ENCODE measurements at places on chromosomes 13 and 19.

- DNase-seq: no peak
These were observed 200.8 kb downstream of the RGCC start for GRCh38 chr13:41658057-41658661.

DNA sequence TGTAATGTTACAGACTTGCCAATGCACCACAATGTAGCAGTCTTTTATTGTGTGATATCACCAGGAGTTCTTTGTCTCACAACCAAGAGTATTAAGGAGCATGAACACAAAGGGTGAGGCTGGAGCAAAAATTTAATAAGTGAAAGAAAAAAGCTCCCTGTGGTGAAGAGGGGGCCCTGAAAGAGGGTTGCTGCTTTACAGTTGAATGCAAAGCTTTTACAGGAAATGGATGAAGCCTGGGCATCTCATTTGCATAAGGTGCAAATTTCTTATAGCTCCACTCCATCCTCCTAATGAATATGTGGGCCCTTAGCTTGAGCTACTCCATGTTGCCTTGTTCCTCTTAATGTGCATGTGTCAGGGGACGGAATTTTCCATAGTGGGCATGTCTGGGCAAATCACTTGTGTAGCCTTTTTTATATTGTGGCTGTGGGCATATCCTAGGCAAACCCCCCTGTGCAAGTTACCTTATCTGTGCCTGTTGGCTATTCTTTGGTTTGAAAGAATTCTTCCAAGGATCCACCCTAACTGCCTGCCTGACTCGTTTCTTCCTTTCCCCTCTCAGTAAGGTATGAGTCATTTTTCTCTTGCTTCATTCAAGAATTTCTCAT is 45.3 kb upstream of the TRPC4 start:
- DNase-seq: no peak

DNA sequence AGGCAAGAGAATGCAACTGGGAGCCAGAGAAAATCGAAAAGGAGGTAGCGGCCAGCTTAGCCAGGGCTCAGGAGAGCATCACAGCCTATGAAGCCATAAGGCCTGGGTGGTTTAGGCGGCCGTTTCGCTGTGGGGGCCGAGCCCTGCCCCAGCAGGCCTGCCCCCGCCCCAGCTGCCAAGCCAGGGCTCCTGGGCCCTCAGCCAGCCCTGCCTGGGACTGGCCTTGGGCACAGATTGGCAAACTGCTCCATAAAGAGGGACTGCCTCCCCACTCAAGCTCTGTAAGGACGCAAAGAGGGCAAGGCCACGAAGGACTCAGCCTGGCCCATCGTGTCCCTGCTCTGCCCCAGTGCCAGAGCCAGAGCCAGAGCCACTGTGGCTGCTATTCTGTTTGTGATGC is 10.2 kb downstream of the ZNF653 start:
- DNase-seq: no peak

GRCh38 chr19:39303373-39304184 is 7.4 kb downstream of the IFNL1 start:
- DNase-seq: no peak

GRCh38 chr13:105537113-105537512 is 998.3 kb downstream of the EFNB2 start:
- DNase-seq: no peak

- no peak for DNase-seq
These were observed 1.3 kb downstream of the HNRNPL start for GRCh38 chr19:38848299-38849146.

- no peak for DNase-seq
These were observed 150.7 kb upstream of the SOX1 start for GRCh38 chr13:111916201-111916600.

- DNase-seq: no peak
These were observed 77.3 kb upstream of the KL start for GRCh38 chr13:32938907-32939306.

DNA sequence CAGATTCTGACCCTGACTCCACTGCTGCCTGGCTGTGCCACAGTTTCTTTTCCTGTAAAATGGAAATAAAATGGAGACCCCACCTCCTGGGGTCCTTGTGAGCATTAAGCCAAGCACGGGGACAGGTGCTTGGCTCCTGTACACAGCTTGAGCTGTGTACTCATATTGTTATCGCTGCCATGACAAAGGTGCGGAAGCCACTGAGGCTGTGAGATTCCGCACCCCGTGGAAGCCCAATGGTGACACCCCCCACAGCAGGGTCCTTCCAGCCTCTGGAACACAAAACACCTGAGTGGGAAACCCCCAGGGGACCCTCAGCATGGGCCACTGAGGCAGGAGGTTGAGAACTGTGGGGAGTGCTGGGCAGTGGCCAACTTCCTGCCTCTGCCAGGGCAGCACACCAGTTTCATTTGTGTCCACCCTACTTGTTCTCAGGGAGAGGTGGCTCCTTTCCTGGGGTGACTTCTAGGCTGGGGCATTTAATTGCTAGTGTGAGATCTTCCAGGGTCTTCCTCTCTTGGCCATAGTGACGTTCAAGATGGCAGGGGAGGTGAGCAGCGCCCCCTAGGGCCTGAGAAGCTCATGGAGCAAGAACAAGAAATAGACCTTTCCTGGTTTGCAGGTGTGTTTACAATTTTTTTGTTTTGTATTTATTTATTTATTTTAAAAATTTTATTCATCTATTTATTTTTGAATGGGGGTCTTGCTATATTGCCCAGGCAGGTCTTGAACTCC is 5.4 kb upstream of the JSRP1 start:
- no peak for DNase-seq

GRCh38 chr13:95541308-95541707 is 11.2 kb upstream of the CLDN10 start:
- DNase-seq: no peak

DNA sequence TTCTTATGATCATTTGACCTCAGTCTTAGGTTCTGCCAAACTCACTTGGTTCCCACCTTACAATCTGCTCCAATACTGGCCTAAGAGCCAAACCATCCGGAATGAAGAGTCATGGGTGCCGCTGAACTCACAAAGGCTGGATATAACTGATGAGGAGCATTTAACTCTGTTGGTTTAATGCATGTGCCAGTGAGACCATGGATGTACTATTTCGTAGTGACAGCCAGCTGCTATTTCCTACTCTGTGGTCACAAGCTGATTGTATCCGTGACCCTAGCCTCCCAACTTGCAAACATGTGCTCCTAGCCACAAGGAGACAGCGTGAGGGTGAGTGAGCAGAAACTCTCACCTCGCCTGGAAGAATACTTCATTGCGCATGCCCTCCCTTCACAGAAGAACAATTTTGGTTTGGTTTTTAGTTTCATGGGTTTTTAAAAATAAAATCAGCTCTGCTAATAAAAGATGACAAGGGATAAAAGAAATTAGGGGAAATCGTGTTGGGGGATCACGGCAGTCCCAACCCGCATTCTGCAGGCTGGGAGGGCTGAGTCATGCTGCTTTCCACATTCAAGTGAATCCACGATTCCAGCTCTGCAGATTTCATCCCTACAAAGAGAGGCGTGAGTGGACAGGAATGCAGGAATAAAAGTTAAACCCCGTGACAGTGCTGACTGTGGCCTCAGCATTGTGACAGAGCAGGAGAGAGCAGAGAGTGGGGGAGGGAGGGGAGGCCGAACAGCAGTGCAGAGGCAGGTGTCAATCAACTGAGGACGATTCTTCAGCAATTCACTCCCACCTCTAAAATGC is 66.8 kb upstream of the RAP2A start:
- DNase-seq: no peak

- DNase-seq: peak; percentile 12
These were observed 1.5 kb downstream of the PPP1R15A start for GRCh38 chr19:48873476-48874302.

GRCh38 chr13:22141716-22142115 is 470.8 kb downstream of the FGF9 start:
- DNase-seq: no peak

- DNase-seq: no peak
These were observed 1.9 kb downstream of the HNRNPA1L2 start for GRCh38 chr13:52644108-52644507.

GRCh38 chr19:30590596-30591229 is 218.5 kb downstream of the ZNF536 start:
- no peak for DNase-seq

DNA sequence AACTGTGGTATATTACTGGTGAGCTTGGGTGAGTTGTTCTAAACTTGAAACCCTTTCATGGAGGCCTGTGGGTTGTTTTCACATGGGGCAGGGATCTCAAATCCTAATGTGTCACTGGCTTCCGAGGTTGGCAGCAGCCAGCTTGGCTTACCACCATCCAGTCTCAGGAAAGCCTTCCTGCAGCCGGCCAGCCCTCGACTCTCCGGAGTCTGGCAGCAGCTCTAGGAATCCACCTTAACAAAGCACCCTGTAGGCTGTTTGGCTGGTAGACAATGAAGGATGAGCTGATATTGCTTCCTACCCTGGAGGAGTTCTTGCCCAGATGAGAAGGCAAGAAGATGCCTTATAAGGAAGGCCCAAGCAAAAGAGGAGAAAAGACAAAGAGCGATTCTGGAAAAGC is 188.3 kb downstream of the KLF12 start:
- DNase-seq: no peak

GRCh38 chr19:2315818-2316353 is 7.9 kb upstream of the LINGO3 start:
- DNase-seq: no peak

GRCh38 chr13:43235028-43235427 is 211.6 kb downstream of the DNAJC15 start:
- no peak for DNase-seq

DNA sequence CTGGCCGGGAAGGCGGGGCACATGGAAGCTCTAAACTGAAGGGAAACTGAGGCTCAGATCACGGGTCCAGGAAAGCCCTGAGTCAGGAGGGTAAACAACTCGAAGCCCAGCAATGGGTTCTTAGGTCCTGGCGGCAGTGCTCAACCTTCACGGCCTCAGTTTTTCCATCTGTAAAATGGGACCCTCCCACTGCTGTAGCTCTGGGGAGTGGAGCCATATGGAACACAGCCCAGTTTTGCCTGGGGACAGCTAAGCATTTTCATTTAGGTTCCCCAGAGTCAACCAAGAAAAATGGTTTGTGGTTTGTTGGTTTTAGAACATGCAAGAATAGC is 30.4 kb downstream of the CEBPG start:
- DNase-seq: no peak

DNA sequence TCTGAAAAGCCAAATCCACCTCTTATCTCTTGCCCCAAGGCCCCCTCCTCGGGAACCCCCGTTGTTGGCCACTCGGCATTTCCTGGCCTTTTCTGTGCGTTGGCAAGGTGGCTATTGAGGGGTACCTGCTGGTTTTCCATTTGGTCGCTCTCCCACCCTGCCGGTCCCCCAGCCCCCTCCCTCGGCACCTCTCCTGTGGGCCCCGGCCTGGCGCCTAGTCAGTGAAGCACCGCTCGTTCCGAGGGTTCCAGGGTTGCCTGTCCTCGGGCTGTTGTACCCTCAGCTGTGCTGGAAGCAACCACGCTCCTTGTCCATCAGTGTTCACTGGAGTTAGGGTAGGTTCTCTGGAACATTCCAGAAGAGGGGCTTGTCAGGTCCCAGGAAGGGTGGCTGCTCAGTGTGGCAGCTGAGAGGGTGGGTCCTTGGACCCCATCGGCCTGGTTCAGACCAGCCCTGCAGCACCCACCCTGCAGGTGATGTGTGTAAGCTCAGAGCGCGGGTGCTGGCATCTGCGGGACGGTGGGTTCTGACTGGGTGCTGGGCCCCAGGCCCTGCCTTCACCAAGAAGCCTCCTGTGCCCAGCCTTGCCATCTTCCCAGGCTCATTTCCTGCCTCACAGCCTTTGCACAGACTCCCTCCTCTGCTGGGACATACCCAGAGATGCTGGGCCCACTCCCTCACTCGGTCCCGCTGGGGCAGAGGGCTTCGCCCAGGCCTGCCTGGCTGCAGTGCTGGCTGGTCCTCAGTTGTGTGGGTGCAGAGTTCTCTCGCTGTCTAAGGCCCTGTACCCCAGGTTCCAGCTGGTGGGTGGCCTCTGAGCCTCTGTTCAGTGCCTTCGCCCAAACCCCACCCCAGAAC is 21.3 kb downstream of the NKPD1 start:
- DNase-seq: no peak

DNA sequence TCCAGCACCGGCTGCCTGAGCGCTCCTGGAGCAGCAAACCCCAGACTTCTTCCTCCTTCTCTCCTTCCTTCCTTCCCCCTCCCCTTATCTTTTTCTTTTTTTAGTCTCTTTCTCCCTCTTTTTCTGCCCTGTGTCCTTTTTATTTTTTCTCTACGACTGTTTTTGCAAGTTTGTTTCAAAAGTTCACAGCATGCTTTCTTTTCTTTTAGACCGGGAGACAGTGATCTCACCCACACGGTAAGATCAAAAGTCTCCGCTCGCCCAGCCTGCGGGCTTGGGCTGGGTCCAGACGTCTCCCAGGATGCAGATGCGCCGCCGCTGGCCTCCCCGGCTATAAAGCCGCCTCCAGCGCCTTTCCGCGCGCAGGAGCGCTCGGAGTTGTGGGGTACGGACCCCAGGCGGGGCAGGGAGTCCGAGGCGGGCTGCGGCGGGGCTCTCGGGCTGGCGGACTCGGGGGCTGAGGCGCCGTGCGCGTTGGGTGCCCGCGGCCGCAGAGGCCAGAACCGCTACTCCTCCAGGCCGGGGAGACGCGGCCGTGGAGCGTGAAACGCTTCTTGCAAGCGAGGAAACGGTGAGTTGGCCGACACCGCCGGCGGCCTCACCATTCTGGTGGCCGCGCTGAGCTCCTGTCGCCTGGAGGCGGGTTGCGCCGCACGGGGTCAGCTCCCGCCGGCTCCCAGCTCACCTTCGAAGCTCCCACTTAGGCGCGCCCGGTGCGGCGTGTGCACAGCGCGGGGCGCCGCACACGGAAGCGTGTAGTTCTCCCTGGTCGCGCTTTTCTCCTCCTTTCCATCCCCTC is 2.0 kb upstream of the TSHZ3 start:
- no peak for DNase-seq

DNA sequence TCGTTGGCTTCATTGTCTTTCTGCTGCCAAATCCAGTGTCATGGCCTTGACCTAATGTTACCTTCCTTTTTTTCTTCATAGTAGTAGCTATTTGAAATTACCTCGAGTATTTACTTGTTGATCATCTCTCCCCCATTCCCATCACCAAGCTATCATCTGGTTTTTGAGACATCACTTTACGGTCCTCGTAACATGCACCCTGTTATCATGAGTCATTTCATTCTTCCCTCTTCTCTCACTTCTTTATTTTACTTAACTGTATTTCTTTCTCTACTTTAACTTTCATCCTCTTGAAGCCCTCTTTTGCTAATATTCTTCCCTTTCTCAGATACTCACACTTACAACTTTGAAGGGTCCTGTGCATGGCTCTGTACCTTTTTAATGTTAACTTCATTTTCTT is 31.8 kb downstream of the TPP2 start:
- DNase-seq: no peak

- no peak for DNase-seq
These were observed 1834.0 kb upstream of the PCDH20 start for GRCh38 chr13:63249411-63250187.

DNA sequence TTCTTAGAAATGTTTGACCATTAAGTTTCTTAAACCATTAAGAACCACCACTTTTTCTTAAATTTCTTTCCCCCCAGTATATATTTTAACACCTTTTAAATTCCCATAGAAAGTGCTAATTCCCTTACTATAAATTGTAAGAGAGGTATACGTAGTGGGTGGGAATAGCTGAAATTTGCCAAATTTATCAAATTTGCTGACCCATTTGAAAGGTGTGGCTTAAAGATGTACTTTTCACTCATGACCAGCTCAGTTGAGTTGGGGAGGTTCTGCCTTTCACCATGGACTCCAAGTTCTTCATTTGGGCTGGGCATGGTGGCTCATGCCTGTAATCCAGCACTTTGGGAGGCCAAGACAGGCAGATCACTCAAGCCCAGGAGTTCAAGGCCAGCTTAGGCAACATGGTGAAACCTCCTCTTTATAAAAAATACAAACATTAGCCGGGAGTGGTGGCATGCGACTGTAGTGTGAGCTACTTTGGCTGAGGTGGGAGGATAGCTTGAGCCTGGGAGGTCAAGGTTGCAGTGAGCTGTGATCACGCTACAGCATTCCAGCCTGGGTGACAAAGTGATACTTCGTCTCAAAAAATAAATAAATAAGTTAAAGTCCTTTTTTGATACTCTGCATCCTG is 133.2 kb downstream of the MRPL57 start:
- DNase-seq: no peak
